ENCODE measurements at places on chromosomes 3 and 15.

DNA sequence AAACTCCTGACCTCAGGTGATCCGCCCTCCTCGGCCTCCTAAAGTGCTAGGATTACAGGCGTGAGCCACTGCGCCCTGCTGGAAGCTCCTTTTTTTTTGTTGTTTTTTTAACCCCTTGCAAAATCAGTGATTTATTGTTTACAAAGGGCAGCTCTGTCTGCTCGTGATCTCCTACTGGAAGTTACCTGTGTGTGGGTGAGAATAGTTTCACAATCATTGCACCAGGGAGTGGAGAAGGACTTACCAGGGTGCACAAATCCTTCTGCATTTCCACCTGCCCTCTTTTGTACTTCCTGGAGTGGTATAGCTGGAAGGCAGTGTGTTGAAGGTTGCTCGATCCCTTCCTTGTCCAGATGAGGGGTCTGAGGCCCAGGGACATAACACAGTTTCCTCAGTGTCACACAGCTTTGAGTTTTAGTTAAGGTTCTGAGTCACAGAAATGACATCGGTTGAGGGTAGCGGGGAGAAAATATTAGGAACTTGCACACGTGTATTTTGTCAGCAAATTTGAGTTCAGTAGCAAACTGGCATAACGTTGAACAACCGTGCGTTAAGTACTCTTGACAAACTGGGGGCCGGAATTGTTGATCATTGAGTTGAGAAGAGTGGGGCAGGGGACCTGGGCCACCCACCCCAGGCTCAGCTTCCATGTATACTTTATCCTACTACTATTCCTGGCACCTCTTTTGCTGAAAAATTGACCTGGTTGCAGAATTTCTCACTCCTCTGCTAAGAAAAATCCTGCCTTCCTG is 11.3 kb upstream of the TRAK1 start:
- no peak for DNase-seq

DNA sequence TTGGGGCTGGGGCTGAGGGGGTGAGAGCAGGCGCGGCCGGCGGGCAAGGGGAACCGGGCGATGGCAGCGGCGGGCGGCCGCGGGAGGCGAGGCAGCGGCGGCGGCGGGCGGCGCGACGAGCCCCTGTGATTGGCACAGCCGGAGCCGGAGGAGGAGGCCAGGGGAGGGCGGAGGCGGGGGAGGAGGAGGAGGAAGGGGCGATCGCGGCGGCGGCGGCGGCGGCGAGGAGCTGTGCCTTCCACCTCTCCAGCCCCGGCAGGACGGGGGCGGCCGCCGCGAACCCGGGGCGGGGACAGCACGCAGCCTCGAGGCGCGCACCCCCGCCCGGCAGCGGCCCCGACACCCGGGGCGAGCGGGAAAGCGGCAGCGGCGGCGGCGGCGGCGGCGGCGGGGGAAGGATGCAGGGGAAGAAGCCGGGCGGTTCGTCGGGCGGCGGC is at the start of gene SLCO3A1:
Gene SLCO3A1 (plus strand): TSS at position 198 of the 437 bp plus-strand sequence.
- DNase-seq: peak; percentile 81

DNA sequence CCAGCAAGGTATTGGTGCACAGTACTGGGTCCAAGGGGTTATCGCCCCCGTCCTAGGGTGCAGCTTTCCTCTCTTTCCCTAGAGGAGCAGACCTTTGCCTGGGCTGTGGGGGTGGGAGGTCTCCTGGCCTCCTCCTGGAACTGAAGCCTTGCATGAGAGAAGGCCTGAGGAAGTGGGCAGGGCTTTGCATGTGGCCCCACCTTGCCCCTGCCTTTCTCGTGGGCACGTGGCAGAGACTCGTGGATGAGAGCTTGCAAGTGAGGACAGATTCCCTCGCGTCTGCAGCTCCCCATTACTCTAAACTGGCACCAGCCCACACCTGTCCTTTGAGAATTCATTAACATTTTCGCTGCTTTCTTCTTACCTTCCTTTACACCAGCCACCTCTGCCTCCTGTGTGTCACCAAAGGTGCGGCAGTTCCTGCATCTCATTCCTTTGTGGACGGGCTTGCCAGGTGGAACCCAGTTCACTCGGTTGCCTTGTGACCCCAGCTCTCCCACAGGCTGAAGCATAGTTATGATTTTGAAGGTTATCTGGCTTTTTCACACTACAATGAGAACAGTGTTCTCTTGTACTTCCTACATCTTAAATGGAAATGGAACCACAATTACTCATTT is 40.9 kb upstream of the NR2C2 start:
- DNase-seq: no peak

DNA sequence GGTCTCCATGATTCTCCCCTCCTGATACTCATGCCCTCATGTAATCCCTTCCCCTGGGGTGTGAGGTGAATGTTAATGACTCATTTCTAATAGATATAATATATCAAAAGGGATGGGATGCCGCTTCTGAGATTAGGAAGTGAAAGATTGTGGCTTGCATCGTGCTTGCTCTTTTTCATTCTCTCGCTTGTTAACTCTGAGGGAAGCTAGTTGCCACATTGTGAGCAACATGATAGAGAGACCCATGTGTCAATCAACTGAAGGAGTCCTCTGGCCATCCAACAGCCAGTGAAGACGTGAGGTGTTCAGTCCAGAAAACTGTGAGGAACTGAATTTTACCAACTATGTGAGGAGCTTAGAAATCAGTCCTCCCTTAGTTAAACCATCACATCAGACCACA is 28.9 kb upstream of the DRD3 start:
- DNase-seq: no peak

DNA sequence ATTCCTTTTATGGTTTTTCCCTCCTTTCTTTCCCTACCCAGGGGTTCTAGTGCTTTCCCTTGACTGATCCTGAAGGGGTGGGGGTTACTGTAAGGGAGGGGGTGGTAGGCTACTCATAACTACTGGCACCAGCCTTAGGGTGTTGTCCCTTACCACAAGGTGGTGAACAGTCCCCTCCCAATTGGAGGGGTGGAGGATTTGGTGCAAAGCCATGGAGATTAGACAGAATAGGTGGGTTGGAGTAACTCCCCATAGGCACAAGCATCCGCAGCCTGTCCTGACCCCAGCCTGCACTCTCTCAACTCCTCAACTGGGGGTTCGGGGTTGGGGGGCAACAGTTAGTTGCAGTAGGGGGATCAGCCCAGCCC is 2.6 kb upstream of the HYAL2 start:
- no peak for DNase-seq

DNA sequence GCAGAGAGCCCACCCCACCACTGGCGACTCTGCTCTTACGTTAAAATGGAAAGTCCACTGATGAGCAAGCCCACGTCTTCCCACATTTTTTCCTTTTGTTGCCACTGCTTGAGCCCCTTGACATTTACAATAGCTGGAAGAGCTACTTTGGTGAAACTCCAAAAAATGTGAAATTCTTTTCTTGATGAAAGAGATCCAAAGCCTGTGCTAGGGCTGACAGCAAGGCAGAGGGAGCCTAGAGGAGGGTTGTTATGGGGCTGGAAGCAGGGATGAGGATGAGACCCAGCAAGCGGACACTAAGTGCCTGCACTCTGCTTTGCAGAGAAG is 97.1 kb downstream of the CEMIP start:
- no peak for DNase-seq

GRCh38 chr3:99972380-99973104 is 141.8 kb downstream of the FILIP1L start:
- DNase-seq: no peak

DNA sequence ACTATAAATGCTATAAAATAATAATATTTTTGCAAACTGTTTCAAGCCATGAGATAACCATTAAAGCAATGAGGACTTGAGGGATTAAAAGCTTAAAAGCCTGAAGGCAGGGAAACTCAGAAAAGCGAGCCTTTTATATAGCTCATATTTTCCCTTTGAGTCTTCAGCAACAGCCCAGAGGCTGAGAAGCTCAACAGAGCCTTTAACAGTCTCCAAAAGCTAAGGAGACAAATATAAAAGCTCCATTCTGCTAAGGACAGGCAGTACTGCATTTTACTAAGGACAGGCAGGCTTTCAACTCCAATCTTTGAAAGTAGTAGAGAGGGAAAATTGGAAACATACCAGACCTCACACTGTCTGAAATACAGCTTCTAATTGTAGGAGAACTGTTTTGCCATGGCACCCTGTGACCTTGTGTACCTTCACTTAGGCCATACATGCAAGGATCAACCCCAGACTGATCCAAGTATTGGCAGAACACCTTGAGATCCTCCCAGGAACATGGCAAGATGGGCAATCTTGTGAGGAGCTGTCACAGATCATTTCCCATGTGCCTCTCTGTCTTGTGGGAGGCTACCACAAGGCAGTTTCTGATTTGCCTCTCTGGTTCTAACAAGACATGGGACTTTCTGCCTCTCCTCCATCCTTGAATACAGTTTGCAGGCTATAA is 53.1 kb upstream of the ARNT2 start:
- DNase-seq: no peak

GRCh38 chr3:76873532-76874242 is 166.2 kb upstream of the ROBO2 start:
- no peak for DNase-seq

GRCh38 chr15:23773093-23773492 is 86.0 kb upstream of the NDN start:
- DNase-seq: no peak
